Inflammatory macrophage treated with lipopolysaccharide for 1 hour (primary cell): ENCODE measurements at places on chromosomes 6 and 20.

DNA sequence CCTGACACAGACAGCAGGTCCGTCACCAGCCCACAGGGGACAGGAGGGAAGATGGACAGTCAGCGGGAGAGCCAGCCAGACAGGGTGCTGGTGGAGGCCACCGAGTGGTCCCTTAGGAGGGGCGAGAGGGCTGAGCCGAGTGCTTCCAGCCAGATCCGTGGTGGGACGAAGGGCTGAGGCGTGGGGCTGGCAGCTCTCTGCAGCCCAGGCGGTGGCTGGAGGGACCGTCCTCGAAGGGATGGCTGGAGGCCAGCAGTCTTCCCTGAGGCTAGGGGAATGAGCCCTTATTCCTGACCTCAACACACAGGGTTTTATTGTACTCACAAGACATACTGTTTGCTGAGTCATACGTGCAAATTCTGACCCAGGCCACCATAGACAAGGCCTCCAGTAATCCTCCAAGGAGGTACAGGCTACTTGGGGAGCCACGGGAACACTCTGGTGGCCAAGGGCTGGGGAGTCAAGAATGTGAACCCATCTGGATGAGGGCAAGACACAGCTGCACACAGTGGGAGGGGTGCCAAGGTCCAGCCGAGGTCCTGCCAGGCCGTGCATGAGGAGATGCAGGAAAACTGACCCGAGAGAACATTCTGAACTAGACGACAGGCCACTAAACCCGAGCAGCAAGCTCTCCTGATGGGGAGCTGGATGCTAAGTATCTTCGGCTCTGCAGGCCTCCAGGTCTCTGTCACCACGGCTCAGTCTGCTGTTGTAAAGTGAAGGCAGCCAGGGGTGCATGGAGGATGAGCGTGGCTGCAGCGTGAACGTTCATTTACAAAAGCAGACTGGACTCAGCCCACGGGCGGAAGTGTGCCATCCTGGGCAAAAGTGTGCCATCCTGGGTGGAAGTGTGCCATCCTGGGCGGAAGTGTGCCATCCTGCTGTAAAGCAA lies 242.5 kb downstream of the TTLL2 start:
- no peak for DNase-seq

- DNase-seq: peak; percentile 23
Measured at GRCh38 chr20:38573413-38573812, 7.6 kb upstream of the ADIG start.

GRCh38 chr20:4966826-4967751 lies 34.2 kb downstream of the SLC23A2 start:
- DNase-seq: no peak

DNA sequence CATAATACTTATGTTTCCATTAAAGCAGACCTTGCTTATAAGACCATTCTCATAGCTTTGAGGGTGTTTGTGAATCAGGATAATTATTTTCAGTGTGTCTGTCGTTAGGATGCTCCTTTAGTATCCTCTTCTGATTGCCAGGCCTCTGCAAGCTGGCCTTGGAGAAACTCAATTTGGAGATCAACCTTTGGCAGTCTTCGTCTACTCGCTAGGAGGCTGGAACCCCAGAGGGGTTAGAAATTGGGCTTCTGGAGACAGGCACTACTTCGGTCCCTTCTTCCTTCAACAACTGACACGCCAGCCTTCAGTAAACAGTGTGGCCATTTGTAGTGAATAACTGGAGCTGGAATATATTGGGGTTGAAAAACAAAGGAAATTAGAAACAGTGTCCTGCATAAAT lies 100.8 kb upstream of the CITED2 start:
- DNase-seq: no peak

DNA sequence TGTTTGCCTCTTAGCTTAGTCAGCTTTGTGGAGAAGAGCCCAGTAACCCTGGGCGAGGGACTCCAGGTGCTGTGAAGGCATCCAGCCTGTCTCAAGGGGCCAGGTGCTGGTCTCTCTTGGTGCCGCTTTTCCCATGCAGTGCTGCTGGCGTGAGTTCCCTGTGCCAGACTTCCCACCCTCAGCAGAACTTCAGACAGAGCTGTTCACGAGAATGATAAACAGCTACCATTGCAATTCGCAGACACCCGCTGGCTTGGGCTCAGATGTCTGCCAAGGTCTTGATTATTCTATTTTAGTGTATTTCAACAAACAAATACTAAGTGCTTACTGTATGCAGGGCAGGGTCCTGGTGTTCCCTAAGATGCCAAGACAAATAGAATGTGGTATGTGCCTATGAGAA lies 57.7 kb downstream of the RNF217 start:
- DNase-seq: no peak
